ENCODE measurements at places on chromosomes 1 and 21.

GRCh38 chr21:43815991-43816390 lies 26.6 kb downstream of the RRP1 start:
- DNase-seq: no peak

DNA sequence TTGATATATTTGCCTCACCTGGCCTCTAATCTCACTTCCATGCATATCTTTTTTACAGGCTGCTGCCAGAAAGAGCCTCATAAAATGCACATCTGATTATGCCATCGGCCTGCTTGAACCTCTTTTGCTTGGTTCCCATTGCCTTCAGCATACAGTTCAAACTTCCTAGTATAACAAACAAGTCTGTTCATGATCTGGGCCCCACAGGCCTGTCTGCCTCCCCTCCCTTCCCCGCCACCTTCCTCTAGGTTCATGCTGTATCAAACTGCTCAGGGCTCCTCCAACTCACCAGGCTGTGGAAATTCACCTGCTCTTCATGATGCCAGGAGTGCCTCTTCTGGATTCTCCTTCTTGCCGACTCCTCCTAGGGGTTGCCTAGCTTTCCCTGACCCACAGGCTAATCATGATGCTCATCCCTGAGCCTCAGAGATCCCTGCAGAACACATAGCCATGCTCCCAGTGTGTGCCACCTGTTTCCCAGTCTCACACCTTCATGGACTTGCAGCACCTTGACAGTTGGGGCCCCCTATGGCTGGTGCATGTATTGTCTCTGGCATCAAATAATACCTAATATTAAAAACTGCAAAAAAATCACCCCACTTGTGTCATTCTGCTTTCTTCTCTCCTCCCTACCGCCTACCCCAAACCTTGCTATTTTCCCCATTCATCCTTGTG lies 33.7 kb upstream of the CD2 start:
- DNase-seq: no peak

DNA sequence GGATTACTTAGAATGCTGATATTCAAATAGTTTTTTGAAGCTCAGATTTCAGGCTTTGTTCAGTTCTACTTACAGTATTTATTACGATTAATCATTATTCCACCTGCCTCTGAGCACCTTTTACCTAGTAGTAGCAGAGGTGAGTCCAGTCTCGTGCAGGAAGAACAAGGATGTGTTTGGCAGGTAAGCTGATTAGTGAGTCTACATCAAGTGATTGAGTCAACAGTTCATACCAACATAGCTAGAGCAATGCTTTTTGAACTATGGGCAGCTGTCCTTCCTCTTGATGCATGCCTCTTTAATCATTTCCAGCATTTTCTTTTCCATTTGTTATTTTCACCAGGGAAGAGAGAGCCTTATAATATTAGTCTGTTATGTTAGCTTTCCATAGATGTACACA lies 838.9 kb downstream of the USP25 start:
- no peak for DNase-seq

- DNase-seq: no peak
Observed at GRCh38 chr21:32562426-32562825, 22.9 kb downstream of the TCP10L start.

DNA sequence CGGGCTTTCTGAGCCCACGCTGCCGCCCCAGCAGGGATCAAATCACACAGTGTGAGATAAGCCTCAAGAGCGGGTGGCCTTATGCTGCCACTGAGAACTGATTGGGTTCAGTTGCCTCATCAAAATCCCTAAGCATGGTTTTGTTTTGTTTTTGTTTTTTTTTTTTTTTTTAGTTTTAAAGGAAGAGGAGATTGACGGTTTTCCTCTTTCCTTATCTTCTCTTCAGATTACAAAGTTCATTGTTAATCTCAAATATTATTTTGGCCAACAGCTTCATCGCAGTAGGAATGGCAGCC lies 651 bp downstream of the COA6 start:
- no peak for DNase-seq

DNA sequence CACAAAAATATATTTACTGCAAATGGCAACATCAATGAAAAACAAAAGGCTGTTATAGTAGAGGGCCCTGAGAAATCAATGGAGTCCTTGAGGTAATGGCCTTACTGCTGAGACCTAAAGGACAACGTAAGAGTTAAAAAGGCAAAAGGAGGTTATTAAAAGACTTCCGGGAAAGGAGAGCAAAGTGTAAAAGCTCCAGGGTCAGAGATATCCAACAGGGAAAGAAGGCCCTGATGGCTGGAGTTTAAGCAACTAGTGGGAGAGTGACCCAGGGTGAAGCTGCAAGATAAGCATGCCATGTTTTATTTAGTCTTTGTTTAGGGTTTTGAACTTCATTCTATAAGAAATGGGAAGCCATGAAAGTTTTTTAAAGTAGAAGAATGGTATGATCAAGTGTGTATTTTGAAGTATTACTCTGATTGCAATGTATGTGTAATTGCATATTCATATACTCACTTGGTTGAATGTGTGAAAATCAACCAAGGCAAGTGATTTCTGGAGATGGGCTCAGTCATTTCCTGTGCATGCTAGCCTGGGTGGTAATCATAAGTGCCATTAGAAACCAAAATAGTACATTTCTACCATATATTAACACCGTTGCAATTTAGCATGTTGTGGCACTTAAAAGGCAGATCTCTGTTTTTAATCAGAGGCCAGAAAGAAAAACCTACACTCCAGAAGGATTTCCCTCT lies 5.3 kb upstream of the DPYD start:
- no peak for DNase-seq

GRCh38 chr1:32242341-32242851 lies 4.6 kb upstream of the FAM167B start:
- no peak for DNase-seq

DNA sequence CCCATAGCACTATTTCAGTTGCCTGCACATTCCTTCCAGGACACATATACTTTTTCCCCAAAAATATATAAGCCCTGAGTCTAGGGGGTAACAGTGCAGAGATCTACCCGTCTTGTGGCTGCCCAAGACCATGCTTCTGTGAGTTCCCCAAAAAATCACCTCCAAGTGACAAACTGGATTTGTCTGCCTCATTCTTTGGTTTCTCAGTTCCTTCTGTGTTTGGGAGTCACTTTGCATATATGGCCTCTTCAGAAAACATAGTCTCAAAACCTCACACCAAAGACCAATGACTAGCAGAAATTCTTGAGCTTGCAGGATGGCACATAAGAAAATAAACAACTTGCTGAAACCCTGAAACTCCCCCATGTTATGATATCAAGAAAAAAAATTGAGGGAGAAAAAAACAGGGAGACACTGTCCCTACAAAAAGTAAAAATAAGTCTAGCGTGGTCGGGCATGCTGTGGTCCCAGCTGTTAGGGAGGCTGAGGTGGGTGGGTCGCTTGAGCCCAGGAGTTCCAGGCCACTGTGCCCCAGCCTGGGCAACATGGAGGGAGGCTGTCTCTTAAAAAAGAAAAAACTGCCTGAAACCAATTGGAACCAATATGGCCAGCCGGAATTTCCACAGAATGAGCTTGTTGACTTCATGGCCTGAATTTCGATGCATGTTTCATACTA lies 8.0 kb downstream of the JMJD4 start:
- no peak for DNase-seq

DNA sequence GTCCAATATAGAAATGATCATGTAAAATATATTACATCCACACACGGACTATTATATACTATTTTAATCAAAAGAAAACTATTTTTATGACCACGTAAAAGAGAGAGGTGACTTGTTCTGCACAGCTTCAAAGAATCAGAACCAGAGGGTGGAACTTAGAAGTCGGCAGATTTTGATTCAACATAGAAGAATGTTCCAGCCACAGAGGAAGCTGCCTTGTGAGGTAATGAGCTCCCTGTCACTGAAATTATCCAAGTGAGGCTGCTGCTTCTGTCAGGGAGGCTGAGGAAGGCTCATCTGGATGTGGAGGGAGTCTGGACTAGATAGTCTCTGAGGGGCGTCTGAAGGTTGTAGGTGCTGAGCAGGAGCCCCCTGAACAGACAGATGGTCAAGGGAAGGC lies 2.7 kb downstream of the PLEKHA6 start:
- DNase-seq: no peak

DNA sequence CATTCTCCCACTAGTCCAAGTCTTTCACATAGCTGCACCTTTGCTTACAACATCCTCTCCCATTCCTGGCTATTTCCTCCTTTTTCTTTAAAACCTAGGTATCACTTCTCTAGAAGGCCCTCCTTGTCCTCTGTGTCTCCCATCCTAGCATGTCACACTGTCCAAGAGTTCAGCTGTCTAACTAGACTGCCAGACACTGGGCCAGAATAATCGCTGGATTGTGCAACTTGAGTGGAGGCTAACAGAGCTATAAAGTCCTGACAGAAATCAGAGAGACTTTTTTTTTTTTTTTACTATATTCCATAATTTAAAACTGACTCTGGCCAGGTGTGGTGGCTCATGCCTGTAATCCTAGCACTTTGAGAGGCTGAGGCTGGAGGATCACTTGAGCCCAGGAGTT lies 4.2 kb upstream of the ANGPTL7 start:
- no peak for DNase-seq

DNA sequence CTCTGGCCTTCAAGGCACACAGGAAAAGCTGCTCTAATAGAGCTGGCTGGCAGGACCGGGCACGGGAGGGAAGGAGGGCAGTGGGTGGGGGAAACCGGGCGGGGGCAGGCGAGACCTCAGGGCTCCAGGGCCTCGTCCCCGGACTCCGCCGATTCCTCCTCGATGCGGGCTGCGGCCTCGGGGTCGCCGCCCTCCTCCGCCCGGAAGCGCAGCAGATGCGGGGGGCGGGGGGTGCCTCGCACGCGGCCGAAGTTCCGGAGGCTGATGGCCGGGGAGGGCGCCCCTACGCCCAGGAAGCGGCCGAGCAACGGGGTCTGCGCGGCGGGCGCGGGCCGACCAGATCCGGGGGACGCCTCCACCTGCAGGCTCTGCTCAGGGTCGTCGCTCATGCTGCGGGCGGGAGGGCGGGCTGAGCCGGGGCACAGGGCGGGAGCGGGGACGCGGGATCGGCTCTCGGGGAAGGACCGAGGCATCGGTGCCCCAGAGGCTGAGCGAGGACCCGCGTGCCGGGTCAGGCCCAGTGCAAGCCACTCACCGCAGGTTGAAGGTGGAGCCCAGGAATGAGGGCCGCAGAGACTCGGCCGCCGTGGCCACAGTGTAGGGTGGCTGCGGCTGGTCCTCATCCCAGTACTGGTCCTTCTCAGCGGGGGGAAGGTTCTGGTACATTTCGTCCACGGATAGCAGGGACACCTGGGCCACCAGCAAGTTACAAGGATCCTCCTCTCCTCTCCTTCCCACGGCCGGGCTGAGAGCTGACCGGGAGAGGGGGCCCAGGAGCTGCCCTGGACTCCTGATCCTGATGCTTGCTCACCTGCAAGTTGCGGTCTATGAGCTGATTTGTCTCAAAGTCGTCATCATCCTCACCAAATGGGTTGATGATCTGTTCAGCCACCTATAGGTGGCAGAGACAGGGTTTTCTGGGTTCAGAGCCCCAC lies 3.6 kb downstream of the BEST4 start:
- DNase-seq: no peak

GRCh38 chr1:203658274-203658673 lies 31.6 kb downstream of the ATP2B4 start:
- DNase-seq: no peak

GRCh38 chr1:83838573-83838972 lies 160.4 kb downstream of the TTLL7 start:
- DNase-seq: no peak

DNA sequence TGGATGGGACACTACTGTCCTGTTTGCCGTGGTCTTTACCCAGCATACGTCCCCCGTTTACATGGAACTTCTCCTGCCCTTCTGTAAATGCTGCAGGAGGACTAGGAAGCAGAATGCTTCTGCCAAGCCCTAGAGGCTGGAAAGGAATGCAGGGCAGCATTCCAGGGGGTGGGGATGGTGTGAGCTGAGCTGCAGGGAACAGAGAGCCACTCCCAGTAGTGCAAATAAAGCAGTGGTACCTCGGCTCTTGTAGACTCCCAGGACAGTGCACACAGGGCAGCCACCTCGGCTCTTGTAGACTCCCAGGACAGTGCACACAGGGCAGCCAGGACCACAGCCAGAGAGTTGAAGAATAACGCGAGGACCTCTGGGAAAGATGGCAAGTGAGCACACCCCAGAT lies 35.4 kb downstream of the PTPRU start:
- peak; percentile 47 for DNase-seq

DNA sequence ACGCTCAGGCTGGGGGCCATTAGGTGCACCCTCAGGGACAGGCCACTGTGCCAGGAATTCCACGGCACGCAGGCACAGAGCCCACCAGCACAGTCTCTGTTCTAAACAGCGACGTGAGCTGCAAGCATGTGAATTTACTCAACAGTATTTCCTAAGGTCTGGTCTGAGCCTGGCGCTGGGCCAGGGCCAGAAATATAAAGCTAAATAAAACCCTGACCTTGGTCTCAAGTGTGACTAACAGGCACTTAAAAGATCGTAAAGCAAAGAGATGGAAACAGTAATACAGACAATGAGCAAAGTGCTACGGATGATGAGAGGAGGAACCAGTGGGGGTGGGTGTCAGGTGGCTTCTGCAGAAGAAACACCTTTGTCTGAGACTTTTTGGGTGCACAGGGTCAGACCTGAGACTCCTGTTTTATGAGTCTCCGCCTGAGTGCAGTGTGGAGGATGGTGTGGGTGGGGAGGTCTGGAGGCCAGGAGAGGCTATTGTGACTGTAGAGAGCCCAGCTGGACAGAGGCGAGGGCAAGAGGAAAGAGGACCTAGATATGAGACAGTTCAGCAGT lies 53.4 kb upstream of the EDN2 start:
- DNase-seq: no peak

- no peak for DNase-seq
Observed at GRCh38 chr1:43986712-43987111, 4.7 kb upstream of the CCDC24 start.

- no peak for DNase-seq
Observed at GRCh38 chr1:231039161-231040018, 664 bp downstream of the FAM89A start.

DNA sequence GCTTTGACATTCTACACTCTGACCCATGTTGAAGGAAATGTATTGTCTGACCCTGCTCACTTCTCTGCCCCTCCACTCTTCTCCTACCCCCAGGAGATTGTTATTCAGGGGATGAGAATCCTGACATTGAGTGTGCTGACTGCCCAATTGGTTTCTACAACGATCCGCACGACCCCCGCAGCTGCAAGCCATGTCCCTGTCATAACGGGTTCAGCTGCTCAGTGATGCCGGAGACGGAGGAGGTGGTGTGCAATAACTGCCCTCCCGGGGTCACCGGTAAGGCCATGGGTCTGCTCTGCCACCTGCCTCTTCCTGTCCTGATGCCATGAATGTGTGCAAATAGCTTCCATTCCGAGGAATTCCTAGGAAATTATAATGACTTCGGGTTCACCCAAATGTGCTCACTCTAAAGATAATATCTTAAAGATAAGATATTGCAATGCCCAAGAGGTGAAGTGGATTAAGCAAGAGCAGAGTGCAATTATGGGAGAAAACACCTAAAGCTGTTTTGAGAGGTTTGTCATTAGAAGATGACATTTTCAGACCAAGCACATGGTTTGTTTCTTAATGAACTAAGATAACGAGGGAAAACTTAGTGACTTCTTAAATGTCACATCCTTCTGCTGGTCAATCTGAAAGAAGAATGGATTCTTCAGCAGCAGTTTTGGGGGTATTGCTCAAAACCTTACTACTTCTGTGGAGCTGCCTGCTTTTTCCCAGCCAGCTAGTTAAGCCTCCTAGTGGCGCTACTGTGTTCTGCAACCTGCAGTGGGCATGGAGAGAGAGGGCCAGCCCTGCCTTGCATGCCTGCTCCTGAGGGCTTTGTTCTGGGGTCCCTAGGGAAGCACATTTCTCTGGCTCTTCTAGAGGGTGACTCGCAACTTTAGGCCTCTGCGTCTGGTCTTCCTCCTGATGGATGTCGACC lies 41.6 kb downstream of the LAMC2 start:
- DNase-seq: peak; percentile 33

GRCh38 chr1:179016706-179017382 lies 8.8 kb upstream of the FAM20B start:
- peak; percentile 78 for DNase-seq

GRCh38 chr21:35411434-35411833 lies 362.3 kb upstream of the RUNX1 start:
- no peak for DNase-seq
